ENCODE measurements at places on chromosomes 7 and 10.
A peak's percentile ranks its signal among the peaks of the same experiment; 100 is the strongest.

DNA sequence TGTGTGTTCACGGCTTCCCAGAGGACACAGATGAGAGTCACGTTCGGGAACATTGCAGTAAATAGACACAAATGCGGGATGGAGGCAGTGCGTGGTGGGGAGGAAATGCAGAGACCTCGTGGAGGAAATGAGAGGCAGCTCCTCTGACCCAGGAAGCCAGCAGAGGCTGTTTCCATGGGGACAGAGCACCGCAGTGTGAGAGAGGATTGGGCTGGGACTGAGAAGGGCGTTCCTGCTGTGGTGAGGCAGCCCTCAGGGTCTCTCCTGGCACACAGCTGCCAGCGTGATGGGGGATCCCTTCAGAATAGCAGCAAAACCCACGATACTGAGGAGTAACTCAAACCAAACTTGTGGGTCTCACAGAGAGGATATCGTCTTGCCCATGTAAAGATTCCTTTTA, 21.7 kb upstream of the BHLHA15 start:
- DNase-seq = no peak

DNA sequence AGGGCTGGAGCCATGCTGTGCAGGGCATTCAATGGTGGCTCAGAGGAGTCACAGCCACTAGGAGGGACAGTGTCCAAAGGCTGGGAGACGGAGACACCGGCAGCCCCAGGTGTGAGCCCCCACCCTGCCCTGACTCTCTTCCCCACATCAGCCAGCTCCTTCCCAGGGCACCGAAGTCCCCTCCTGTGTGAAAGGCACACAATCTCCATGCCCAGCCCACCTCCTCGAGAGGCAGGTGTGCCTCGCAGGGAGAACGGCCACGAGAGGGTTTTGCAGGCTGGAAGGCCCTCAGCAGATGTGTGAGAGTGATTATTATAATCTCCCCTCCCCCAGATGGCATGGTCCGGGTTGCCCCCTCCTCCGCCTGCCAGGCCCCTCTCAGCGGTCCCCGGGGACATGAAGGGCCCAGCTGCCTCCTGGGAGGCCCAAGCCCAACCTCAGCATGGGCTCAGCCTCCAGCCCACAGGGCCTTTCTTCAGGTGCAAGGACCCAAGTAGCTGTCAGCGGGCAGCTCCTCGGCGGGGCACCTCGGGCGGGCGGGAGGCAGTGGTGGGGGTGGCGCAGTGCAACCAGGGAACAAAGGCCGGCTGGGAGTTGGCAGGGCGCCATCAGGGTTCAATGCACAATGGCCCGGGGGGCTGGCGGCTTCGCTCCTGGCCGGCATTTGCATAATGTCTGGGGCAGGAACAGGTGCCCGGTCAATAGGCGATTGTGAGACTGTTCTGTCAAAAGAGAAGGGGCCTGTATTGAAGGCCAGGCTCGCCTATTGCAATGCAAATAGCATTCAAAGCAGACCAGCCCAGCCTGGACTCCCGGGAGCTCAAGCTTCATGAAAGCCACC, 155.3 kb upstream of the ZMIZ1 start:
- no peak for DNase-seq

DNA sequence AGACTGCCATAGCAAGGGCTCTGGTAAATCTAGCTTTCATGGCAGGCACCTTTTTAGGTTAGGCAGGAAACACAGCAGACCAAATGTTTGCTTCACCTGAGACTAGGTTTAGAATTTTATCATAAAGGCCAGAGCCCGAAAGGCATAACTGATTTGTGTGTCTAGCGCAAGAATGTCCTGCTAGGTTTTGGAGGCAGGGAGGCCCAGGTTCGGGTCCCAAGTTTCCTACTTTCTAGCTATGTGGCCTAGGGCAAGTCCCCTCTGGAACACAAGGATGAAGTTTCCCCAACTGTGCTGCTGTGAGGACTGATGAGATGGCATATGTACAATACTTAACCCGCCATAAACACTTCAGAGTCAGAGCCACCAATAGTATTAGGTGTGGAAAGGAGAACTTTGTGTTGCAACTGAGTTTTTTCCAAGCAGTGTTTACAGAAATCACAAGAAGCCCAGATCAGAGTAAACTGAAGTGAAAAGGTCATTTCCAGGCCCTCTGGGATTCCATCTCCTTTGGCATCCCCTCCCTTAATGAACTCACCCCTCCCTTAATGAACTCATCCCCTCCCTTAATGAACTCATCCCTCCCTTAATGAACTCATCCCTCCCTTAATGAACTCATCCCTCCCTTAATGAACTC, 244.9 kb downstream of the SKAP2 start:
- DNase-seq = no peak

DNA sequence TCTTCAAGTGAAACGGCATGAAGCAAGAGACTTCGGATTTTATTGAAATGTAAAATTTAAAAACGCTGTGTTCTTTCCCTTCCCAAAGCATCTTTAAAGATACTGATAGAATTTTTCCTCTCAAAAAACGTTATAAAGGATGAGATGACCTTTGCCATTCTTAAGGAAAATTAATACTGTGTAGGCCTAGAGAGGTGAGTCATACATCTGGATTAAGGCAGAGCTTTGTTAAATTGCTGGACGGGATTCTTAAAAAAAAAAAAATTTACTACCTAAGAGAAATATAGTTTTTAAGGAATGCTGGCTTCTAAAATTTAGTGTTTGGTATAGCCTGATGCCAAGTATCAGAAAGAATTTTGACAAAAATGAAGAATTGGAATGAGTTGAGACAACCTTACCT, 6.3 kb upstream of the HBP1 start:
- no peak for DNase-seq

DNA sequence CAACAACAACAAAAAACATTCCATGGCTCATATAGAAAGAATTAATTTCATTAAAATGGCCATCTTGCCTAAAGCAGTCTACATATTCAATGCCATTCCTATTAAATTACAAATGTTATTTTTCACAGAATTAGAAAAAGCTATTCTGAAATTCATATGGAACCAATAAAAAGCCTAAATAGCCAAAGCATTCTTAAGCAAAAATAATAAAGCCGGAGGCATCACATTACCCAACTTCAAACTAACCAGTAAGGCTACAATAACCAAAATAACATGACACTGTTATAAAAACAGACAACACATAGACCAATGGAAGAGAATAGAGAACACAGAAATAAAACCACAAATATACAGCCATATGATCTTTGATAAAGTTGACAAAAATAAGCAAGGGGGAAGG, 330.4 kb downstream of the KIF20B start:
- DNase-seq = peak; percentile 57

GRCh38 chr10:102347236-102347828, 48.2 kb upstream of the NFKB2 start:
- DNase-seq = peak; percentile 14

DNA sequence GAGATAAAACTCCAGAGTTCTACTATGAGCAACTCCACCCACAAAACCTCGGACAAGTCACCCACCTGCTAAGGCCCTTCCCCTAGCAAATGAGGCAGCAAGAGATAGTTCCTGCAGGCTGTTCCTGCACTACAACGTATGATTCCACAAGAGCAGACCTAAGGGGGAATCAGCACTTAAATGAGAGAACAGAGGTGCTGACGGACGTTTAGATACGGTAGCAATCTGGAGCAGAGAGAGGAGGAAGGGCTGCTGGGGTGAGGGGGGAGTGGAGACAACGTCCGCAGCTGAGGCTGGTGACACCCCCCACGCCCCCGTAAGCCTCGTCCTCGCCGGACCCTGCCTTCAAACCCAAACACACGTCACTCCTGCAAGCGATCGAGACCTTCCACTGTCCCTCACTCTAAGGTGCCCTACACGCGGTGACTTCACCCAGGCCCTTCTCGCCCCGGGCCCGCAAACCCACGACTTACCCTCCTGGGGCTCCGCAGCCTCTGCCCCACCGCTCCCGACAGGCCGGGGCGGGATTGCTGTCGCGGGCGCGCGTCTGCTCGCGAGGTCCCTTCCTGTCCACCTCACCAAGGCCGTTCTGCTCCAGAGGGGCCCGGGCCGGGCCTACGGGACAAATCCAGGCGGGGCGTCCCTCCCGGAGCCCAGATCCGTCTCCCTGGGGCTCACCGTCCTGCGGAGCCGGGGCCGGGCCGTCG, 635 bp downstream of the ZNF12 start:
- peak; percentile 15 for DNase-seq

GRCh38 chr10:21308946-21309345, 216.5 kb downstream of the SKIDA1 start:
- DNase-seq = no peak

GRCh38 chr7:140640727-140641523, at the start of gene DENND2A:
Gene DENND2A (minus strand): TSS chr7:140640813. CDS start chr7:140602397, 38,416 bp downstream.
- peak; percentile 70 for DNase-seq

GRCh38 chr10:45442251-45442650, 68.2 kb downstream of the ALOX5 start:
- no peak for DNase-seq

GRCh38 chr10:97640174-97640867, at the start of gene PI4K2A:
Gene PI4K2A (plus strand): TSS chr10:97640671. CDS start chr10:97640743, 72 bp downstream.
- DNase-seq = peak; percentile 99

GRCh38 chr7:107017965-107018719, 26.4 kb upstream of the PRKAR2B start:
- DNase-seq = no peak

DNA sequence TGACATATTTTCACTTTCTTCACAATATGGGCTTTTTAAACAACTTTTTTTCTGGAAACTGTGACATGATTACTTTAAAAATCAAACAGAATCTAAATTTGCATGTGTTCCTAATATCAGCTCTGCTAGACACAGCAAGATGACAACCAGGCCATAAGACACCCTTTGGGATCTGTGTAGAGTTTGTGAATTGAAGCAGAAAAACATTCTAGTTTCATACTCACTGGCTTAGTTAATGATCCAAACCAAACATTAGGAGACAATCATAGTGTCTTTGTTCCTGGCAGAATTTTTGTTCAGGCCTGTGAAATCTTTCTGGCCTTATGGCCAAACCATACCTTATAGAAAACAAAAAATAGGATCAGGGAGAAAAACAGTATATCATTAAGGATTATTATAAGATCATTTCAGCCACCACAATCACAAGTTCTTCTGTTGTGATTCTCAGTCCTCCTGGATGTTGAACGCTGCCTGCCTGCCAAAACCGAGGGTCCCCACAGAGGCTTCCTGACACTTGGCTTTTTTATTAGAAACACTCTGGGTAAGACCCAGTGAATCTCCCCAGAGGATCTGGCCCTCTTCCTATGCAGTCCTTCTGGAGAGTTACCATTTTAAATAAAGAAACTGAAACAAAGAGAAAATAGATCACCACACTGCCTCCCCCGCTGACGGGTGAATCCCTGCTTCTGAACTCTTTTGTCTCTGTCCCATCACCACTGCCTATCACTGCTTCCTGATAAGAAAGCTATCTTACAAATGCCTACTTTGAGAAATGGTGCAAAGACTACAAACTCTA, 79.2 kb upstream of the PPP1R3C start:
- no peak for DNase-seq

DNA sequence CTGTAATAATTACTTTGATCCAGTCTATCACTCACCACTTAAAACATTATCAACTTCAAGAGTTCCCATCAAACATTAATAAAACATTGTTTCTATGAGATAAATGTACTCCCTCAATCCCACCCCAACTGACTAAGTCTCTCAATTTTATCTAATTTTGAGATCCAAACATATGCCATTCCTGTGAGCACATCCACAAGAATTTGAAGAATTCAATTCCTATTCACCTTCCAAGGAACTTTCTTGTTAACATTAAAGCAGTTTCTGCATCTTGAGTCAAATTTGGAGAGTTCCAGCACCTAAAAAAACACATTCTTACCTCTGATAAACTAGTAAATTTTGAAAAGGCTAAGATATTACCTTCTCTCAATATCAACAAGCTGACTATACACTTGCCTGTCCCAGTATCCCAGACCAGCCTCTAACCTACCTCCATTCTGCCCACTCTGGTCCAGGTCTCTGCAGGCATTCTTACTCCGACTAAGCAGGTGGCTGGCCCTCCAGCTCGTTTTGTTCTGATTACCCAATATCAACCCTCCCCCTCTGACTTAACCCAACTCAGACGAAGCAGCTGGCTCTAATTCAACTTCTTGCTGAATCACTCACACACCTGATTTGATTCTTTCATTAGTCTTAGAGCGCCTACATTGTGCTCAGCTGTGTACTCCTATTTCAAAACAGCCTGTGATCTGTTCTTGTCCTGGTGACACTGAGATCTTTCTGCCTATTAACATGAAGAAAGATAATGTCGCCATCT, 275.2 kb downstream of the IPMK start:
- DNase-seq = no peak

- DNase-seq = no peak
Observed at GRCh38 chr10:110723224-110723891, 79.2 kb downstream of the RBM20 start.

DNA sequence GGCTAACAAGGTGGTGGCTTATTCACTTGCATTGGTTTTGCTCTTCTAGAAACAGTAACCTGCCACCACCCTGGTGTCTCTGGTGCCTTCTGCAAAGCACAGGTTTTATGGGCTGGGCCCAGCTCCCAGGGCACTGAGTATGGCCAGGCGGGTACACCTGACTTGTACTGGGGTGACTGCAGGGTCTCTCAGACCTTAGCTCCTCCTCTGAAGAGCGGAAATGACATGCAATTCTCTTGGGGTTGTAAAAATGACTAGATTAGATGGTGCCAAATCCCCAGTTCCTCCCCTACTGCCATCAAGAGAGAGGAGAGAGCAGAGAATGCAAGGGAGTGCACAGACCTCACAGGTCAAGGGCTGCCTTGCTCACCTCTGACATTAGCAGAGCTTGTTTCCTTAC, 14.7 kb downstream of the ESYT2 start:
- DNase-seq = no peak

DNA sequence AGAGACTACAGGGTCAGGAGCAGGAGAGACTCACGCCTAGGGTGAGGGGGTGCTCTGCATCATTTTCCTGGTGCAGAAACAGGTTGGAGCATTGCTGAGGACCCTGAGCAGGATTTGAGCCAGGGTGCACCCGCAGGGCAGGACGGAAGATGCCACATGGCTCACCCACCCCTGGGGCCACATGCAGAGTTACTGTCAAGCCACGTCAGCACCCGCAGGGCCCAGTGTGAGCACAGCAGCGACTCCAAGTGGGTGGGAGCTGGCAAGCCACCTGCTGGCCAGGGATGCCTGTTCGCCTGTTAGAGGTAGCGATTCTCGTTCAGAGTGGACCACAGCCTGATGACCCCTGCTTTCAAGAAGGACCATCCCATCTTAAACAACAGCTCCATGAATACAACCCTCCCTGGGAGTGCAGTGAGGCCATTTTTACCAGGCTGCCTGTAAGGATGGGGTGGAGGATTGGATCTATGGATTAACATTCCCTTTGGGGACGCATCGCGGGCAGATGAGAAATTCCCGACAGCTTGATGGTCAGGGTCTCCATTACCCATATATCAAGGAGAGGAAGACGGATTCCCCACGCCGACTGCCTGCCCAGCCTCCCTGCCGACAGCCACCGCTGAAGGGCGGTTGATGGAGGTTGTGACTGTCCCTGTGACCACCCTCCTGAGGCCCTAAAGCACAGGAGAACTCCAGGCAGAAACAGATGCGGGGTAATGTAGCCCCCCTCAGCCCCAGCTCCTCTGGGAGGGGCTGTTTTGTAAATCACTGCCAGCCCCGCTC, 101.1 kb upstream of the RET start:
- no peak for DNase-seq

DNA sequence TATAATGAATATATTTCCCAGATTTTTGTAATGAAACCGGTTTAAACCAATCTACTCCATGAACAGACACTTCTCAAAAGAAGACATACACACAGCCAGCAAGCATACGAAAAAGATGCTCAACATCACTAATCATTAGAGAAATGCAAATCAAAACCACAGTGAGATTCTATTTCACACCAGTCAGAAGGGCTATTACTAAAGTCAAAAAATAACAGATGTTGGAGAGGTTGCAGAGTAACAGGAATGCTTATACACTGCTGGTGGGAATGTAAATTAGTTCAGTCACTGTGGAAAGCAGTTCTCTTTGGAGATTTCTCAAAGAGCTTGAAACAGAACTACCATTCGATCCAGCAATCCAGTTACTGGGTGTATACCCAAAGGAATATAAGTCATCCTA, 240.7 kb downstream of the TSPAN12 start:
- DNase-seq = peak; percentile 12

Measured in fibroblast of skin of scalp (primary cell).